ENCODE measurements at places on chromosomes 12 and 14.

DNA sequence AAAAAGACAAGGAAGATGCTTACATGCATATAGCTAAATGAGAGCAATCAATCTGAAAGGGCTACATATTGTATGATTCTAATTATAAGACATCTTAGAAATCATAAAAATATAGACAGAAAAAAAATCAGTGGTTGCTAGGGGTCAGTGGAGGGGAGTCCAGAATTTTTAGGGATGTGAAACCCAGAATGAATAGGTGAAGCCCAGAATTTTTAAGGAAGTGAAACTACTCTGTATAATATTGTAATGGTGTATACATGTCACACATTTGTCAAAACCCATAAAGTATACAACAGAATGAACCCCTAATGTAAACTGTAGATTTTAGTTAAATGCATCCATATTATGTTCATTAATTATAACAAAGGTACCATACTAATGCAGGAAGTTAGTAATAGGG is 713.2 kb downstream of the FLRT2 start:
- no peak for DNase-seq

GRCh38 chr14:102645746-102646440 is 53.4 kb downstream of the RCOR1 start:
- DNase-seq: peak; percentile 18

DNA sequence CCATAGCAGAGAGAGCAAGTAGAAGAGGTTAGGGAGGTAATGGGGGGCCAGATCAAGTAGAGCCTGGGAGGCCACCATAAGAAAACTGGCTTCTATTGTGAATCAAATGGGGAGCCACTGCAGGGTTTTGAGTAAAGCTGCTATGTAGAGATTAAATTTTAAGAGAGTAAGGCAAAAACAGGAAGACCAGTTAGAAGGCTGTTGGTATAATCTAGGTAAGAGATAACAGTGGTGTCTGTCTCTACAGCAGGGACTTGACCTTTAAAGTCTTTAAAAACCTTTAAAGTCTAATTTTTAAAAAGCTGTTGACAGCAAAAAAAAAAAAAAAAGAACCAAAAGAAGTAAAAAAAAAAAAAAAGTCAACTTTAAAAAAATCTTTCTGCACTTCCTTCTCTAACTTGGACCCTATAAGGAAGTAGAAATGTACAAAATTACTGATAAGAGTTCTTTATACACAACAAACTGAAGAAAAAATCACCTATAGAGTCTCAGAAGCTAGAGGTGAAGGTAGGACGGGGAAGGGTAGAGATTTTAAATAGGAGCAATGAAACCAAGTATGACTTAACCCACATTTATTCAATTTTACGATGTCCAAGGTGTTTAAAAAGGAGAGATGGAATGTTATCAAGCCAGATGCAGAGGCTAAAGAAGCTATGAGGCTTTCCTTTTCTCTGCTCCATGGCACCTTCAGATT is 26.1 kb downstream of the SGPP1 start:
- no peak for DNase-seq

- DNase-seq: no peak
Measured at GRCh38 chr12:44497044-44497443, 379.1 kb downstream of the NELL2 start.

- no peak for DNase-seq
Measured at GRCh38 chr14:102279282-102279681, 25.7 kb downstream of the MOK start.

GRCh38 chr12:19200261-19200660 is 70.7 kb downstream of the PLEKHA5 start:
- DNase-seq: peak; percentile 36

DNA sequence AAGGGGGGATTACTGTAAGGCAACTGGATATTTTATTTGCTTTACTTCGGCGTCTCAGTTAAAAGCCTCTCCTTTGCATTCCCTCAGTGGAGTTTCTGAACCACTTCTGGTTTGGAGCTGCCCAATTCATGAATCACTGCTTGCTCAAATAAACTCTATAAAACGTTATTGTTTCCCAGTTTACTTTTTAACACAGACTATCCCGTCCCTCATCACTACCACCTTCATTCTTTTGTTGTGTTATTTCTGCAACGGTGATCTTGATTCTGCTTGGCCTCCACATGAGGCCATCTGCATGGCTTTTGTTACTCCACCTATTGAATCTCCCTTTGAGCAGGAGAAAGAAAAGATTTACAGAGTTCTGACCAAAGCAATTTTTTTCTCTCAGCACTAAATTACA is 104.0 kb upstream of the PLEKHA5 start:
- no peak for DNase-seq

DNA sequence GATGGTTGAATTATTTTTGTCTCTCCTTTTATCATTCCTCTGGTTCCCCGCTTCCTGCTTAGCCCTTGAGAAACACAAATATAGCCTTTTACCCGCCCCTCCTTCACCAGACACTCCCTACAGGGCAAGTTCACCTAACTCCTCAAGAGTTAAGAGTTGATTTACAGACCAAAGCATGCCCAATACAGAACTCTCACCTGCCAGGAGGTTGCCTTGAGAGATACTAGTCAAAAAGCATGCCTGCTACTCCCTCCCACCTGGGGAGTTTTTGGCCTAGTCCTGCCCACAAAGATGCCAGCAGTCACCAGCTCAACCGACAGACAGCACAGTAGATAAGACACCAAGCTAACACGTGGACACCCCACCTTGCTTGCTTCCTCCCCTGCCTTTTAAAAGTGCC is 11.2 kb downstream of the LGMN start:
- DNase-seq: no peak

- DNase-seq: no peak
Measured at GRCh38 chr12:128976120-128976738, 123.0 kb downstream of the GLT1D1 start.

- DNase-seq: no peak
Measured at GRCh38 chr12:110739488-110739887, 3.2 kb downstream of the PPP1CC start.

GRCh38 chr12:132517013-132517739 is 27.2 kb downstream of the FBRSL1 start:
- DNase-seq: no peak

GRCh38 chr14:52829527-52830185 is 38.2 kb upstream of the GNPNAT1 start:
- no peak for DNase-seq

DNA sequence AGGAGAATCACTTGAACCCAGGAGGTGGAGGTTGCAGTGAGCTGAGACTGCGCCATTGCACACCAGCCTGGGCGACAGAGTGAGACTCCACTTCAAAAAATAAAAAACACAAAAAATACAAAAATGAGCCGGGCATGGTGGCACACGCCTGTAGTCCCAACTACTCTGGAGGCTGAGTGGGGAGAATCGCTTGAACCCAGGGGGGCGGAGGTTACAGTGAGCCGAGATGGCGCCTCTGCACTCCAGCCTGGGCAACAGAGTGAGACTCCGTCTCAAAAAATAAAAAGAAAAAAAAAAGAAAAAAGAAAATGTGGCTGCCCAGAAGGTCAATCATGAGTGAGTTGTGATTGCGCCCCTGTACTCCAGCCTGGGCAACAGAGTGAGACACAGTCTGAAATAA is 9.2 kb downstream of the DNAJC22 start:
- no peak for DNase-seq

- no peak for DNase-seq
Measured at GRCh38 chr14:82387699-82388098, 854.0 kb upstream of the SEL1L start.

DNA sequence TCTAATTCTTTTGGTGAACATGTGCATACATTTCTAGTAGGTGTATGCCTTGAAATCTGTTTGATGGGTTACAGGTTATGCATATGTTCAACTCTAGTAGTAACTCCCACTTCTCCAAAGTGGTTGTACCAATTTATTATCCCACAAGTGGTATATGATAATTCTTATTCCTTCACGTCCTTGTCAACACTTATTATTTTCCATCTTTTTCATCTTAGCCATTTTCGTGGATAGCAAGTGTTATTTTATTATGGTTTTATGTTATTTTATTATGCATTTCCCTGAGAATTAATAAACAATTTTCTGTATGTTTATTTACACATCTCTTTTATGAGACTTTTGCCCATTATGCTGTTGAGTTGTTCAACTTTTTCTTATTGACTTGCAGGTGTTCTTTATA is 11.2 kb upstream of the AMIGO2 start:
- no peak for DNase-seq

DNA sequence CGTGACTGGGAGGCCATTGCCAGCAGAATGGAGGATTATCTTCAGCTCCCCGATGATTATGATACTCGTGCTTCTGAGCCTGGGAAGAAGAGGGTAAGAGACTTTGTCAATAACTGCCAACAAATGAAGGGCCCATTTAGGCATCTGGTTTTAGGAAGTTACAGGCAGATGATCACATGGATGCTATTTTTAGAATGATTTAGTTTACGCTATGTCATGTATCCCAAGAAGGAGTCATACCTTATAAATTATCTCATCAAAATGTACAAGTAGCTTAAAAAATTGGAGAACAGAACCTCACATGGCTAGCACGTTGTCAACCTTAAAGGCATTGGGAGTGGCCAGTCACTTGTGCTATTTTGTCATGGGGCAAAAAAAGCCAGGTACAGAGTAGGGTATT is 46.7 kb downstream of the PROX2 start:
- peak; percentile 40 for DNase-seq

DNA sequence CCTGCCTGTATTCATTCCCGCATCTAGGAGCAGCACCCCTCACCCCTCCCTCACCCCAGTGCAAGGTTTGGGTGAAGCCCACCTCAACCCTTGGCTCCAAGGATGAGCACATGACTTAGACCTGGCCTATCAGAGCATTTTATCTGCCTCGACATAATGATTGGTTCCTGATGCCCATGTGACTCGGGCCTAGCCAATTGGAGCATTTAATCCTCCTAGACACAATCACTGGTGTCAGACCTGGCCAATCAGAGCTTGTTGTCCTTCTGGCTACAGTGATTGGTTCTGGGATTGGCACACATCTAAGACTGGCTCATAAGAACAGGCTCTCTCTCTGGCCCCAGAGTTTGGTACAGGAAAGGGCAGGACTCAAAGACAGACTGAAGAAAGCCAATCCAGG is 73.1 kb upstream of the MYL2 start:
- DNase-seq: no peak

- DNase-seq: no peak
Measured at GRCh38 chr14:104882325-104882973, 17.4 kb downstream of the CEP170B start.

GRCh38 chr12:49924628-49925246 is 21.0 kb upstream of the FAIM2 start:
- no peak for DNase-seq

GRCh38 chr14:92412912-92413311 is 89.9 kb downstream of the SLC24A4 start:
- DNase-seq: peak; percentile 79

GRCh38 chr14:24861083-24861630 is 188.8 kb downstream of the STXBP6 start:
- DNase-seq: peak; percentile 72

GRCh38 chr12:55428331-55429243 is 2.5 kb downstream of the OR6C76 start:
- DNase-seq: no peak

DNA sequence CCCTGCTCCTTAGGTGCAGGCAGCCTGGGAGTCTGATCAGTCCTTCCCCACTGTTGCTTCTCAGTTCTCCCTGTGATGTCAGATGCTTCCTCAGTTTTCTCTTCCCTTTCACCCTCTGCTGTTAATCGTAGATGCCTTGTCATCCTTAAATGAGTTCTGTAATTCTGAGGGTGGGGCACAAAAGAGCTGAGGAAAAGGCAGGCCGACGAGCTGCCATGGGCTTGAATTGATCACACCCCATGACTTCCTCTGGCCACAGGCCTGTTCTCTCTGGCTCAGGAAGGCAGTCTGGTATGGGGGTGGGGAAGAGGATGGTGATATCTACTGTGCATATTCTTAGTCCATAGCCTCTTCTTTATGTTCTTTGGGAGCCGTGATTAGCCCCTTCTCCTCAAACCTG is 5.2 kb upstream of the AP1G2 start:
- DNase-seq: no peak
